Frontal cortex (tissue), 4 donors: ENCODE measurements at places on chromosomes 5 and 9.

DNA sequence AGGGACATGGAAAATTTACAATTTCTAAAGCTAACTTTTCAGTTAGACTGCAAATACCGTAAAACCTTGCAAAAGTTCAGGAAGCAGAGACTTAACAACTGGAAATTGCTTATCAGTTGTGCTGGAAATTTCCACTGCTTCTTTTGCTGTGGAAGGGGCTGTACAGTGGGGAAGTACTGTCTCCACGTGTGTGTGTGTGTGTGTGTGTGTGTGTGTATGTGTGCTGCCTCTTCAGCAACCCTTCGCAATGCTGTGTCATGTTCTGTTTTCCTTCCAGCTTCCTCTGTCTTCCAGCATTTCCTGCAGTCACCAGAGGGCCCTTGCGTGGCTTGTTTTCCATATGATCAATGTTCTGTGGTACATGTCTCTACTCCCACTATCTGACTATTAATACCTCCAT, 87.5 kb upstream of the RANBP3L start:
- DNase-seq, result no peak

- DNase-seq, result no peak
Measured at GRCh38 chr9:125878164-125878631, 131.0 kb downstream of the PBX3 start.

- DNase-seq, result no peak
Measured at GRCh38 chr5:11247224-11247623, 486.2 kb upstream of the DAP start.

GRCh38 chr5:82538339-82539034, 260.3 kb upstream of the RPS23 start:
- no peak for DNase-seq
